ENCODE measurements at places on chromosomes 7 and 10.
A peak's percentile ranks its signal among the peaks of the same experiment; 100 is the strongest.

GRCh38 chr7:29135846-29136245 is 10.5 kb downstream of the CPVL start:
- no peak for DNase-seq

- no peak for DNase-seq
Measured at GRCh38 chr10:85607043-85607695, 759.4 kb downstream of the GRID1 start.

DNA sequence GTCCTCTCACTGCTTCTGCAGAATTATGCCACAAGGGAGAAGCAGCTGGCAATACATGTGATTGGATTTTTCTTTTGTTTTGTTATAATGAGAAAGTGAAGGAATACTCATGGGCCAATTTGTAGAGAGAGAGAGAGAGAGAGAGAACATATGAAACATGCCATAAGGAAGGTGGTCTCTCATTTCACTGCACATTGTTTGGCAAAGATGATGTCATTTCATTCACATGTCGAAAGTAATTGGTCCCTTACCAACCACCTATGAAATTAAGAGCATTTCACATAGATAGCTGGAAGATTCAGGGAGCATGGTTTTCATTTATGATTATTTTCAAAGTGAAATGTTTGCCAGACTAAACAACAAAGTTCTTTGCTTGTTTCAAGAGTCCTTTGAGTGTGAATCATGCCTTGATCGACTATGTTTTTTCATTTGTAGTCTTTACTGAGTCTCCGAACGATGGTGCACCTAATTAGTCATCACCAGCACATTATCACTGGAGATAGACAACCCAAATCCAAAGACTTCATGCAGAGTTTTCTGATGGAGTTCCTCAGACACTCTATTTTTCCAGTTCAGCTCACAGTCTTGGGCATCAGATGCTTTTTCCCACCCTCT is 130.1 kb upstream of the ZEB1 start:
- no peak for DNase-seq

GRCh38 chr10:90784771-90785170 is 73.1 kb downstream of the HTR7 start:
- DNase-seq = no peak

DNA sequence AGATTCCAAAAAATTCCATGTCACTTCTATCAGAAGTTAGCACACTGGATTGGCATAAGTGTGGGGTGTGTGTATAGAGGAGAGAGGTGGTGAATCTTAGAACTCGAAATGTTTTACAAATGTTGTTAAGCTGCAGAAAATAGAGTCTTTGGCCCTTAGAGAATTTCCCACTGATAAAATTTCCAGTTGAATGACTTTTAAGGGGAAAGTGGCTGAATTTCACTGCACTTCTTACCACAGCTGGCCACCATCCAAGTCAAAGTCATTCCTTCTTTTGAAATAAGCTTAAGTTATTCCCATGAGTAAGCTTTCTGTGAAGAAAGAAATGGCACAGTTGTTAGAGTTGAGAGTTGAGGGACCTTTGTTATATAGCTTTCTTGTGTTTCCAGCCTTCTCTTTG is 13.9 kb downstream of the VCL start:
- DNase-seq = no peak

DNA sequence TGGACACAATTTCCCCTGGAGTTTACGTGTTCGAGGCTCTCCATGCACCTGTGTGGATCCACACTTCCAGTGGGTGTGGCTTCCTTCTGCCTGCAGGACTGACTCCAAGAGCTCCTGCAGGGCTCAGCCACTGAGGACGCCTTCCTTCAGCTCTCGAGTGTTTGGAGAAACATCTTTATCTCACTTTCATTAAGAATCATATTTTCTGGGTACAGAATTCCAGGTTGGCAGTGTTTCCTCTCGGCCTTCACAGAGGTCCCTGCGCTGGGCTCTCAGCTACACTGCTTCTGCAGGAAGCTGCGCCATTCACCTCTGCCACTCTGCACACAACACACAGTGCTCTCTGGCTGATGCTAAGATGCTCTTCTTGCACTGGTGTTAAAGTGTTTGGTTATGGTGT is 69.9 kb upstream of the NKX6-2 start:
- DNase-seq = no peak

DNA sequence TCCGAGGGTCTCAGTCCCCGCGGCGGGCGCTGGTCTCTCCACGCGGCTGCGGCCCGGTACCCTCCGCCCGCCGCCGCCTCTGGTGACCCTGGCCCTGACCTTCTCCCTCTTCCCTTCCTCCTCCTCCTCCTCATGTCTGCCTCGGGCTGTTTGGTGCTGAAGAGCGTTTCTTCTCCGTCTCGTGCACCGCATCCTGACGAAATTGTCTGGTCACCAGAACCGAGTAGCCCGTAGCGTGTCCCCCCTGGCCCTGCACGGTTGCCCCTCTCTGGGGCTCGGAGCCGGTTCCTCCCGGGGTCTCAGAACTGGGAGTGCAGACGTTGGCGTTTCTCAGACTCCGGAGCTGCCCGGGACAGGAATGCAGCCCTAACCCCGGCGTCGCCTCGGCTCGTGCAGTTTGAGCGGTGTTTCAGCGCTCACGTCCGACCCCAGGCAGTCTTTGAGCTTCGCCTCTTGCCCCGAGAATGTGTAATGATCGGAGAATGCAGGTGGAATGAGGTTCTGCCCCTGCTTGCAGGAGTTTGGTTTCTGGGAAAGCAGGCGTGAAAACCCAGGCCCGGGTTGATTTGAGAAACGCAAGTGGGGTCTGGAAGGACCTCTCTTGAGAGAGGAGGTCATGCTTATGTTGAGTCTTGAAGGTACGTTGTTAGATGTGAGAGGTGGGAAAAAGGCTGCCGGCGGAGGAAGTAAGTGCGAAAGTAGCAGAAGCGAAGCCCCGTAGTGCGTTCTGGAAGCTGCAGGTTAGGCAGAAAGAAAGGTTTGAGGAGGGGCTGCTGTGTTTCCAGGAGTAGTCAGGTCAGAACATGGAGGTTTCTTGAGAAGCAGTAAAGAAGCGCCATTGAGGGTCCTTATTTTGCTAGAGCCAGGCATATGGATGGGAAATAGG is 743 bp downstream of the RBM17 start:
- DNase-seq = peak; percentile 16
